ENCODE measurements at places on chromosomes 3 and 15. TPM values are rescaled to one million over a fixed set of nuclear protein-coding genes. Genes with fewer than 3 reads are reported as not detected.

Gene ITIH3
- total RNA-seq: not detected

DNA sequence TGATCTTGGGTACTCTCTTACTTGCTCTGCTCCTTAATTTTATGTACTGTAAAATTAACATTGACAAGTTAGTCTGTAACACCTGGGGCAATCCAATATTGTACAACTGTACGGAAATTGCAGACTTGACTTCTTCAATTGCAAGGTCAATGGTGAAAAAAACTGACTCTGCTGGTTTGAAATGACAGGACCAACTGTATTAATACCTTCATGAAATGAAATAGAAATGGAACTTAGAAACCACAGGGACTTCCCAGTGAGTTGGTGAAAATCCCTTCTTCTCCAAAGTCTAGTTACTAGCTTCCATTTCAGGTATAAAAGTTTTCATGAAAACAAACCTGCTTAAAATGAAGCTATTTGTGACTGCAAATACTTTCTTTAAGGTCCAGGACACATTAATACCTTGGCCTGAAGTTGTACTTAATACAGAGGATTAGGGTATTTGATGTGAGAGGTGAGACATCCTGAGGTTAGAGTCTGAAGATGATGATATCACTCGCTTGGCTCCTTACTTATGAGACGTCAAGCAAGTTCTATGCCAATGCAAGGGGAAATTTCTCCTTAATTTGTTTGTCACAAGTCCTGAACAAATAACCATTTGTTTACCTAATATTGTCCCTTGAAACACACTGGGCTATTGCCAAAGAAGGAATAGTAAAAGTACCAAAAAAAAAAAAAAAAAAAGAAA lies 226.2 kb upstream of the TP63 start:
- DNase-seq: no peak

Gene HHLA2
- total RNA-seq: not detected

Gene ADGRG7
- not detected for total RNA-seq
